ENCODE measurements at places on chromosomes 5 and 9. TPM values are rescaled to one million over a fixed set of nuclear protein-coding genes. Genes with fewer than 3 reads are reported as not detected.

HNRNPA0 gene
- total RNA-seq = 31.4 TPM

CACFD1 gene
- 0.82 TPM for total RNA-seq

BAAT gene
- not detected for total RNA-seq

TAF7 gene
- total RNA-seq = 60.8 TPM

PRDM9 gene
- total RNA-seq = not detected

C5orf24 gene
- 34.3 TPM for total RNA-seq

CBY3 gene
- 0.32 TPM for total RNA-seq

NPR2 gene
- total RNA-seq = 10.2 TPM

FKTN gene
- total RNA-seq = 12.2 TPM

FOXD4L6 gene
- total RNA-seq = not detected

CNTFR gene
- not detected for total RNA-seq

CDKN2B-AS1 gene
- 4.2 TPM for total RNA-seq

ACOT12 gene
- total RNA-seq = not detected

SOX30 gene
- 0.16 TPM for total RNA-seq

GABRA6 gene
- not detected for total RNA-seq

BICD2 gene
- 28.5 TPM for total RNA-seq

HRH2 gene
- total RNA-seq = 16.4 TPM

ZFP2 gene
- total RNA-seq = 0.18 TPM

SLC34A3 gene
- total RNA-seq = not detected

SPATA31D4 gene
- total RNA-seq = not detected

OR1Q1 gene
- total RNA-seq = not detected

WNT8A gene
- total RNA-seq = not detected

IRX2 gene
- not detected for total RNA-seq

PCDHGA3 gene
- total RNA-seq = 0.23 TPM

MOCS2 gene
- total RNA-seq = 22.0 TPM

LCP2 gene
- 381 TPM for total RNA-seq

MARVELD2 gene
- 0.16 TPM for total RNA-seq

Measured in T-helper 2 cell treated with Interferon-gamma antibody and Interleukin-4, amounts not matched to agents 100 ng/mL and 5 ng/mL, for 36 hours (primary cell).